ENCODE measurements at places on chromosomes 11 and 22.
A peak's percentile ranks its signal among the peaks of the same experiment; 100 is the strongest.

DNA sequence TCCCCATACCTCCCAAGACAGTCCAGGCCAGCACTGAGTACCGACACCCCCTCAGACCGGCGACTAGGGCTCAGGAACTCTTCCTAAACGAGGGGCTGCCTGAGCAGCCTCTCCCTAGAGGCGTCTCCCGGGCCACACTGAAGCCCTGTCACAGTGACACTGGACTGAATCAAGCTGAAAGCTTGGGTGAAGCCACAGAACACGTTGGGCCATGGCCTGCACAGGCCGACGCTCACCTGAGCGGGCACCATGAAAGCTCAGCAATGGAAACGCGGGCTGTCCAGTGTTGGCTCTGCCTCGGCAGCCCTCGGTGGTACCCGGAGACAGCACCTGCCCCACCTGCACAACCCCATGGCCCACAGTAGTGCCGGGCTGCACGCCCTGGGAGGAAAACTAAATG lies 42.7 kb upstream of the MOB2 start:
- DNase-seq, result no peak

- no peak for DNase-seq
Observed at GRCh38 chr11:39712581-39712980, 1746.9 kb downstream of the LRRC4C start.

DNA sequence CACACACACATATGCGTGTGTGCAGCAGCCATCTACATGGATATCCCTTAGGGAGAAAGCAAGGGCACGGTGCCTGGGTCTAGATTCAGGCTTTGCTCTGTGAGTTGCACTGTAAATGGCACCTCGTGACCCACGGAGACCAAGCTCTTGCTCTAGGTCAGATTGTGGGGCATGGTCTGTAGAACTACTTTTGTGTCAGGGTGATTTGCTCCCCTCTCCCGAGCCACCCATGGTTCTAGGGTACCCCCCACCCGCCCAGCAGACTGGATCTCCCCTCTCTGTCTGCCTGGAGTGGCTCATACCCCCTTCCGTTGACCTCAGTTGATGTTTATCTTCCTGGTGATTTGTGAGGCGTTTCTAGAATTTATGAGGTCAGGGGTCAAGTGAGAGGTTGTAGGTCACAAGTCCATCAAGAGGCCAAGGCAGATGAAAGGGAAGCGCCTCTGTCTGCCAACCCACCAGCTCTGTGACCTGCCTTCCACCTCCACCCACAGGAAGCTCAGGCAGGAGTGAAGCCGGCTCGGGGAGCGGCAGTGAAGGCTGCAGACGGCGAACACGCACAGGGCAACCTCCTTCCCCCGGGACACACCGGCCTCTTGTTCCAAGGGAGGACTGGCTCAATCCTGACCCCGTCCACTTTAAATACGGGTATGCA lies 76.2 kb upstream of the TTLL12 start:
- DNase-seq, result peak; percentile 11

- no peak for DNase-seq
Observed at GRCh38 chr11:82315093-82315492, 418.6 kb downstream of the FAM181B start.

DNA sequence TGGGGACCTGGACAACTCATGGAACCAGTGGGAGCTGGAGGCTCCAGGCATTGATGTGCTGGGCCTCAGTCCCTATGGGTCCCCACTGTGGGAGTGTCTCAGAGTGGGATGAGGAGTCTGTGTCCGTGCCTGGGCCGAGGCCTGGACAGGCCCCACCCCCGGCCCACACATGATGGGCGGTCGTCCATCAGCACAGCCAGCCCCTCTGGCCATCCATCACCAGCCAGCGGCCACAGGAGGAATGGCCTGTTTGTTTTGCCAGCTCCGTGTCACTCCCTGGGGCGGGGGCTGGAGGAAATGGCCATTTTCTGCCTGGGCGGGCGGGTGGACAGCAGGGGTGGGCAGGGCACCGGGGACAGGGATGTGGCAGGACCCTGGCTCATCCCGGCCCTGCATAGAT lies 13.0 kb upstream of the TBX1 start:
- DNase-seq, result no peak

DNA sequence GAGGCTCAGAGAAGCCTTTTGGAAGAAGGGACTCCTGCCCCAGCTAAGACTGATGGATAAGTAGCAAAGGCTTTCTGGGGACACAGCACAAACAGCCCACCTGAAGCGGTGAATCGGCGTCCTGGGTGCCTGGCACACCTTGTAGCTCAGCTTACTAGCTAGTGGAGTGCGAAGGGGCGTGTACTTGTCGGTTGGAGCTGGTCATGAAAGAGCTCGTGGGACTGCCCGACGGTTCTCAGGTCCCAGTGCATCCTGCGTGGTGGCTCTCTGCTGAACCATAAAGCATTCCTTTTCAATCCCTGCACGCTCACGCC lies 690 bp upstream of the UVRAG start:
- DNase-seq, result no peak
